ENCODE measurements at places on chromosomes 5 and 9. TPM values are rescaled to one million over a fixed set of nuclear protein-coding genes. Genes with fewer than 3 reads are reported as not detected.

Gene PCDHAC2
- total RNA-seq: not detected

Gene CDX1
- not detected for total RNA-seq

Gene KLF9
- 14.4 TPM for total RNA-seq

Gene NOL8
- total RNA-seq: 60.6 TPM

Gene FAXDC2
- total RNA-seq: 2.6 TPM

Gene ENC1
- 104 TPM for total RNA-seq

DNA sequence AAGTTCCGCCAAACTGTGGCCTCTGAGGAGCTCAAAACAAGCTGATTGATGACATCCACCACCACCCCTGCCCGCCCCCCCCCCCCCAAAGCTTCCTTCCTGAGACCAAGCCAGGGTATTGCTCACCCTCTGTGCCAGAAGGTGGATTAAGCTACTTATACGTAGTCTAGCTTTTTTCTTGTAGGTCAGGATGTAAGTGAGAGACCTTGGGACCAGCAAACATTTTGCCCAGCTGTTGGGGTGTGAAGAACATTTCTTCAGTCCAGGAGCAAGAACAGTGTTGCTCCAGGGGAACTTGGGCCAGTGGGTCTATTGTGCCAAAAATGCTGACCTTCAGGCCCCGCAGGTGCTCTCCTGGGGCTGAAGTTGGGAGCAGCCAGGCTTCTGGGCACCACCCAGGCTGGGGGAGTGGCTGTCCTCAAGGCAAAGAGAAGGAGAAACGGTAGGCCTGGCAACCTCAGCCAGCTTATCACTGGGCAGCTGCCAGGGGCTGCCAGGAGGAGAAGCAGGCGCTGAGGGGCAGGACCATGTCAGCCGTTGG, 18.0 kb downstream of the NEURL1B start:
- H3K27ac ChIP-seq: peak overlapping the region; percentile 97
- peaks cover 7% of the 10 kb centered on the region for H3K36me3 ChIP-seq
- no peak for DNase-seq
- H3K4me1 ChIP-seq: peaks cover 25% of the 10 kb centered on the region
- H3K27me3 ChIP-seq: no peaks in the 10 kb centered on the region

DNA sequence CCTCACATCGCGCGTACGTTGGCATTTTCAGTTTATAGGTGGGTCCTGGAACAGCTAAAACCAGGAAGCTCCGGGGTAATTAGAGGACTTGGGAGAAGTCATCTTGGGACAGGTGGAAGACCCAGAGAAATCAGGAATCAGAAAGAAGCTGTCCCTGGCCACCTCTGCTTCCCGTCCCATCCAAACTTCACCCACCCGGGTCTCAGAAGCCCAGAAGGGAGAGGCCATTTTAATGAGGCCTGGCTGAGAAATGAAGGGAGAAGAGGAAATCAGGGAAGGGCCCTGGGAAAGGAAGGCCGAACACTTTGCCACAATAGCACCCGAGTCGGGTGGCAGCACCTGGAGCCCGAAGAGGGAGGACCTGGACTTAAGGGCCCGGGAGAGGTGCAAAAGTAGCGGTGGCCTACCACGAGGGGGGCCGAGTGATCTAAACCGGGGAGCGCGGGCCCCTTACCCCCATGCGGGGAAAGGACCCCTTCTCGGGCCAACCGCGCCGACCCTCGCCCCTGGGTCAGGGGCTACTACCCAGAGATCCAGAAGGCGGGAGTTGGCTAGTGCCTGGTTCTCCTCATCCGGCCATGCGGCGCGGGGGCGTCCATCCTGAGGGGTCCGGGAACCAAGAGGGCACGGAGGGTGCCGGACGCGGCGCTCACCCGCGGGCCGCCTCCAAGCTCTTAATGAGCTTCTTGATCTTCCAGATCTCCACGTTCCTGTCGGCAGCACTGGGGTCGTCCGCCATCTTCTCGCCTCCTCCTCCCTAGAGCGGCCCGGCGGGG, 668 bp downstream of the ETF1 start:
- DNase-seq: no peak
- peak overlapping the region; percentile 81 for H3K27ac ChIP-seq
- peak overlapping the region; percentile 76 for H3K4me3 ChIP-seq

DNA sequence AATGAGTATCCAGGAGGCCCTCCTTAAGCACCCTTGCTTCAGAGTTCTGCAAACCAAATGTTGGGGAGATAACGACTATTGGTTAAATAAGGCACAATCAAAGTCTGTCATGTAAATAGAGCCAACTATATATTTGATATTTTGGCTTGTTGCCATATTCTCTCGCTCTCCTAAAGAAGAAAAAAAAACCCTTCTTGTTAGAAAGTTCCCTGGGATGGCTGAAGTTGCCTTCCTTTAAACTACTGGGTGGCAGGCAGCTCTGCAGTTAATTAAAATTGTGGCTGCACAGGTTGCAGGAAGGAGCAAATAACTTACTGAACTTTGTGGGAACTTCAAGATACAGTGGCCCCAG, 227.0 kb upstream of the ANKRD55 start:
- H3K4me1 ChIP-seq: no peaks in the 10 kb centered on the region
- H3K4me3 ChIP-seq: no peak overlapping the region
- H3K27ac ChIP-seq: no peak overlapping the region
- H3K36me3 ChIP-seq: no peaks in the 10 kb centered on the region
- no peaks in the 10 kb centered on the region for H3K27me3 ChIP-seq

- no peak overlapping the region for H3K27ac ChIP-seq
- 0 out of 2 replicates have a peak, but pooled peaks cover 2% of the 10 kb centered on the region for H3K36me3 ChIP-seq
- H3K4me3 ChIP-seq: no peak overlapping the region
- no peaks in the 10 kb centered on the region for H3K27me3 ChIP-seq
- DNase-seq: no peak
Measured at GRCh38 chr5:141605523-141606277, 13.1 kb downstream of the DIAPH1 start.

- DNase-seq: no peak
- H3K4me1 ChIP-seq: no peaks in the 10 kb centered on the region
Measured at GRCh38 chr5:14745188-14745563, 80.7 kb downstream of the OTULIN start.

- no peak for DNase-seq
- no peak overlapping the region for H3K4me3 ChIP-seq
- no peaks in the 10 kb centered on the region for H3K4me1 ChIP-seq
Measured at GRCh38 chr5:139075066-139076050, 122.8 kb downstream of the SIL1 start.

- peak overlapping the region; percentile 25 for H3K4me3 ChIP-seq
- peaks cover 55% of the 10 kb centered on the region for H3K27me3 ChIP-seq
- peaks cover 18% of the 10 kb centered on the region for H3K4me1 ChIP-seq
- DNase-seq: no peak
Measured at GRCh38 chr9:129653823-129654553, 11.5 kb upstream of the PRRX2 start.

DNA sequence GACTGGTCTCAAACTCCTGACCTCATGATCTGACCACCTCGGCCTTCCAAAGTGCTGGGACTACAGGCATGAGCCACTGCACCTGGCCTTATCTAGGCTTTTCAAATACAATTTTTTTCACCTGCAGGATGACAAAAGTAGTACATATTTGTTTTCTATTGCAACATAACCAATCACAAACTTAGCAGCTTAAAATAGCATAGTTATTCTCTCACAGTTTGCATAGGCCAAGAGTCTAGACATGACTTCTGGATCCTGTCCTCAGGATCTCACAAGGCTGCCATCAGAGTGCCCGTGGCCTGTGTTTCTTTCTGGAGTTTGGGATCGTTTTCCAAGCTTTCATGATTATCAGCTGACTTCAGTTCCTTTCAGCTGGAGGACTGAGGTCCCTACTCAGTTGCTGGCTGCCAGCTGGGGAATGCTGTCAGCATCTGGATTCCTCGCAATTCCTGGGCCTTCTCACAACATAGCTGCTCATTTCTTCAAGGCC, 348.9 kb downstream of the ARHGEF28 start:
- no peak overlapping the region for H3K4me3 ChIP-seq
- no peak overlapping the region for H3K27ac ChIP-seq
- H3K36me3 ChIP-seq: no peaks in the 10 kb centered on the region
- DNase-seq: no peak

DNA sequence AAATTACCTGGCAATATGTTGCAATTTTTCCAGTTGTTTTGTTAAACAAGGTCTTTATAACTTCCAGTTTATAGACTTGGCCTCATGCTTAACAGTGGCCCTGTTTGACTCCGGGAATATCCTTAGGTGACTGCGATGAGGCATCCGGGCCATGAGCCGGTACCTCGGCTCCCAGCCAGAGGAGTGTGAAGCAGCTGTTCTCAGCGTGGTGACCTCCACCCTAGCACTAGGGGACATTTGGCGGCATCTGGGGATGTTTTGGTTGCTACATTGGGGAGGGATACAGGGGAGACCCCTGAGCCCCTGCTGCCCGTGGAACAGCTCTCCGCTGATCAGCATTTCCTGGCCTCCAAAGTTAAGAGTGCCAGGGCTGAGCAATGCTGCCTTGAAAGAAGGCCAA, 533.4 kb downstream of the IRX1 start:
- no peak for DNase-seq
- no peak overlapping the region for H3K27ac ChIP-seq
- no peaks in the 10 kb centered on the region for H3K27me3 ChIP-seq
- no peaks in the 10 kb centered on the region for H3K4me1 ChIP-seq

DNA sequence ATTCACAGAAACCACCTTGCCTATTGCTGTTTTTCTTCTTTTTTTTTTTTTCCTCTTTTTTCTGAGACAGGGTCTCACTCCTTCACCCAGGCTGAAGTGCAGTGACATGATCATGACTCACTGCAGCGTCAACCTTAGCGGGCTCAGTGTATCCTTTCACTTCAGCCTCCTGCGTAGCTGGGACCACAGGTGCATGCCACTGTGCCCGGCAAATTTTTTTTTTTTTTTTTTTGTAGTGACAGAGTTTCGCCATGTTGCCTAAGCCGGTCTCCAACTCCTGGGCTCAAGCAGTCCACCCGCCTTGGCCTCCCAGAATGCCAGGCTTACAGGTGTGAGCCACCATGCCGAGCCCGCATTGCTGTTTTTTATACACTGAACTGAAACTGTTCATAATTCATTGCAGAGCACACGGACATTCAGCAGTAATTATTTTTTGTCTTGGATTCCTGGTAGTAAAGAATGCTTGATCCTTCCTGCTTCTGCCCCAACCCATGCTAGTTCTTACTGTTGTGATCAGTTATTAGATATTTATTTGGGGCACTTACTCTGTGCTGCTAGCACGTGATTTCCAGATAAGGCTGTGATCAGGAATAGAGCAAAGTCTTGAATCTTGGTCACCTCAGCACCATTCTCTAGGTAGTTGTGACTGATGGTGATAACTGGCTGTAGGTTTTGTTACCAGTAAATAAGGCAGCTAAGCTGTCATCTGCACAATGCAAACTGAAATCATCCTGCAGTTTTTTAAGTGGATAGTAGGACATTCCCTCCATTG, 14.0 kb downstream of the MAP3K1 start:
- H3K27me3 ChIP-seq: no peaks in the 10 kb centered on the region
- no peak overlapping the region for H3K27ac ChIP-seq
- no peaks in the 10 kb centered on the region for H3K4me1 ChIP-seq
- no peak overlapping the region for H3K4me3 ChIP-seq
- DNase-seq: no peak
